AG20443 (cell line): ENCODE measurements at places on chromosomes 2 and 18.
A peak's percentile ranks its signal among the peaks of the same experiment; 100 is the strongest.

DNA sequence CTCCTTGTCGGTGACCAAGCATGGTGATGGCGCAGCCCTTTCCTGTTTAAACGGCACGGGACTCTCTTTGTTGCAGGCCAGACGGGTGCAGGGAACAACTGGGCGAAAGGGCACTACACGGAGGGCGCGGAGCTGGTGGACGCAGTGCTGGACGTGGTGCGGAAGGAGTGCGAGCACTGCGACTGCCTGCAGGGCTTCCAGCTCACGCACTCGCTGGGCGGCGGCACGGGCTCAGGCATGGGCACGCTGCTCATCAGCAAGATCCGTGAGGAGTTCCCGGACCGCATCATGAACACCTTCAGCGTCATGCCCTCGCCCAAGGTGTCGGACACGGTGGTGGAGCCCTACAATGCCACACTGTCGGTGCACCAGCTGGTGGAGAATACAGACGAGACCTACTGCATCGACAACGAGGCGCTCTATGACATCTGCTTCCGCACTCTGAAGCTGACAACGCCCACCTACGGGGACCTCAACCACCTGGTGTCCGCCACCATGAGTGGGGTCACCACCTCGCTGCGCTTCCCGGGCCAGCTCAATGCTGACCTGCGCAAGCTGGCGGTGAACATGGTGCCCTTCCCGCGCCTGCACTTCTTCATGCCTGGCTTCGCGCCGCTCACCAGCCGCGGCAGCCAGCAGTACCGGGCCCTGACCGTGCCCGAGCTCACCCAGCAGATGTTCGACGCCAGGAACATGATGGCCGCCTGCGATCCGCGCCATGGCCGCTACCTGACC is 17.1 kb downstream of the TUBB6 start:
- DNase-seq, result no peak

- DNase-seq, result no peak
These were observed 2.7 kb downstream of the AAMP start for GRCh38 chr2:218267259-218267658.

GRCh38 chr2:173997753-173998152 is 32.6 kb upstream of the SP3 start:
- no peak for DNase-seq

DNA sequence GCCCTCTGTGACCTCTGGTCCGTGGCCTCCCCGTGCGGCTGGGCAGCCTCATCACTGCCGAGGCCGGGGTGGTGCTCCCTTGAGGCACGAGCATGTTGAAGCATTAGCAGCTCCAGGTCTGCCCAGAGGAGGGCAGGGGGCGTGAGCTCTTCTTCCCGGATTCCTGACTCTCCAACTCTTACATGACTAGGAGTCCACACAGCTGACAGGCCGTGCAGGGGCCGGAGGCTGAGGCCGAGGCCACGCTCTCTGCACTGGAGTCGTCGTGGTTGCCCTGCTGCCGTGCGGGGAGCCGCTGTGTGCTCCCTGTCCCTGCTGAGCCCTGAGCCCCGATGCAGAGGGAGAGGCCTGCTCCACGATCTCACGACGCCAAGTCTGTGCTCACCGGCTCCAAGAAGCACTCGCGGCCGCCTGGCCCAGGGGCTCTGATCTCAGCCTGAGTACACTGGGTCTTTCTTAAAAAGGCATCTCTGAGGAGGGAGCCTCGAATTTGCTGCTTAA is 19.4 kb upstream of the KCNG2 start:
- DNase-seq, result no peak

DNA sequence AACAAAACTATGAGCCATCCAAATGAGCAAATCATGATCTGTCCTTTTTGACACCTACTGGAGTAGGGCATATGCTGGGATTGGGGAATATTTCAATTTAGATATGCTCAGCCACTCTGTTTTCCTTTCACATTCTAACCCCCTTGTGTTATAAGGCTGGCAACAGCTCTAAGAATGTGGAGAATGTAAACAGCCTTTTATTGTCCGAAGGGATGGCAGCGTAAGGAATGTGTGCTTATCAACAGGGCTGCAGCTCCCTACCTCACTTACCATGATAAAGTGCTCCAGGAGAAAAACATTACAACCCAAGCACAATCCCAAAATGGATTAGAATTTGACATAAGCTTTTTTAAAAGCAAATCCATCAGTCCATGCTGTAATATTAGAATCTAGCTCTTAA is 2.2 kb downstream of the NXPH2 start:
- DNase-seq, result no peak

- no peak for DNase-seq
These were observed 40.9 kb downstream of the GYPC start for GRCh38 chr2:126696644-126697520.

DNA sequence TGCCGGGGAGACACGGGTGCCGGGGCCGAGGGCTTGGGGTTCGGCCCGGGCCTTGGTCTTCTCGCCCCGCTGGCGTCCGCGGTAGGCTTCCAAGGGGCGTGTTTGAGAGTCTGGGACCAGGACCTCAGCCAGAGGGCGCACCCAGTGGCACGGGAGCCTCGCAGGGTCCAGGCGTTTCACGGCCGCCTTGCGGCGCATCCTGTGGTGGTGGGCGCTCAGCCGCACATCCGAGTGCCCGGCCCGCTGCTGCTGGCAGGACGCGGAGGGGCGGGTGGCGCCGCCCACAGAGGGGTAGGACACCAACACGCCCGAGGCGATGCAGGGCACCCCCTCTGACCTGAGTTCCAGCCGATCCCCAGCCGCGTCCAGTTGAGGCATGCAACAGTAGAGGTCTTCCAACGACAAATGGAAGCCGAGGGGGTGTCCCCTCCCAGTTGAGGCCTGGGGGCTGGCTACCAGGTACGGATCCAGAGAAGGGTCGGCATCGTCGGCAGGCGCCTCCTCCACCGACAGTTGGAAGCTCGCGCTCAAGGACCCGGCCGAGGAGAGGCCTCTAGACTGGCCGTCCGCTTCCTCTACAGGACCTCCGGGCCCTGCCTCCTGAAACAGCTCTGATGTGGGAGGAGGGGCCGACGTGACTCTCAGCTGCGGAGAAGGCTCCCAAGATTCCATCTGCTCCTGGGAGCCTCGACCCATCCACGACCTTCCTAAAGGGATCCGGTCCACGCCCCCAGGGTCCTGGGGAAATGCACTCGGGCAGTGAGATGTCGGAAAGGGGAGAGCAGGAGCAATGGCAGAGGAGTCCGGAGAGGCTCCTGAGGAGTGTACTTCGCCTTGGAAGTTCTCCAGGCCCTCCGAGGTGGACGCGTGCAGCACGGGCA is 6.3 kb downstream of the C2orf81 start:
- DNase-seq, result peak; percentile 81
